GM20000 (cell line): ENCODE measurements at places on chromosomes 5 and 9.

GRCh38 chr9:5448016-5448415 is 2.3 kb upstream of the CD274 start:
- DNase-seq, result no peak

GRCh38 chr9:84059936-84060335 is 79.3 kb downstream of the RMI1 start:
- no peak for DNase-seq

DNA sequence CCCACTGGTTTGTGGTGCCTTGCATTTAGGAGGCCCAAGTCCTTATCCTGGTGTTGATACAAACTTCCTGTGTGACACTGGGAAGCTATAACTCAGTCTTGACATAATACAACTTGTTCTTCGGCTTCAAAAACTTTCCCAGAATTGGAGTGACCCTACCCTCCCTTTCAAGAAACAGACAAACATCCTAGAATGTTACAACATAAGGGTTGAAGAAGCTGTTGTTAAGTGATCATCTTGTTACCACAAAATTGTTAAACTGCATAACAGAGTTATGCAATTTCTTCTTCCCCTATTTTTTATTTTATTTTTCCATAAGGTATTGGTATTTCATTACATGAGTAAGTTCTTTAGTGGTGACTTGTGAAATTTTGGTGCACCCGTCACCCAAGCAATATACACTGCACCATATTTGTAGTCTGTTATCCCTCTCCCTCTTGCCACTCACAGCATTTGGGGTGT is 21.3 kb downstream of the TLR4 start:
- DNase-seq, result no peak

GRCh38 chr9:131812116-131812790 is 72.4 kb upstream of the RAPGEF1 start:
- DNase-seq, result no peak

DNA sequence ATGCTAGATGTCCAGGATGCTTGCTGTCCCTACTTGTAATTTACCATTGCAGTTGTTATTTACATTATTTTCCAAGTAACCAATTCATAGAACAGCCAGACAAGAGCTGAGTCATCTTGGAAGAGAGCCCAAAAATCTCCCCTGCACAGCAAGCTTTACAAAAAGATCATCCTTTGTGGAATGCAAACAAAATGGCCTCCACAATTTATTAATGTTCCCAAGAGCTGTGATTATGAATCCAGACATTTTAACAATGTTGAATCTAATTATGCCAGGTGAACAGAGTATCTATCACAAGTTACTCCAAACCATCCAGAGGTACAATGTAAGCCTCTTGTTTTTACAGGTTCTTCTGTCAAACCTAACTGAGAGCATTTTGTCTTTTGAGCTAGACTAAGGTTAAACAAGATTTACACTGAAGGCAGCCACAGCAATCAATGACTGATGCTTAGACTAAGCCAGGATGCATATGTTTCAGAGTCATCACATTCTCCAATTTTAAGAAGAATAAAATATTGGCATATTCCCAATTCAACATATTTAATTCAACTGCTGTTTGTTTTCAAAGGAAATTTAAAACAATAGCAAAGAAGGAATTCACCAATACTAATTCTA is 95.3 kb upstream of the SLC12A2 start:
- no peak for DNase-seq

- DNase-seq, result no peak
These were observed 61.2 kb upstream of the CNOT6 start for GRCh38 chr5:180433032-180433422.

DNA sequence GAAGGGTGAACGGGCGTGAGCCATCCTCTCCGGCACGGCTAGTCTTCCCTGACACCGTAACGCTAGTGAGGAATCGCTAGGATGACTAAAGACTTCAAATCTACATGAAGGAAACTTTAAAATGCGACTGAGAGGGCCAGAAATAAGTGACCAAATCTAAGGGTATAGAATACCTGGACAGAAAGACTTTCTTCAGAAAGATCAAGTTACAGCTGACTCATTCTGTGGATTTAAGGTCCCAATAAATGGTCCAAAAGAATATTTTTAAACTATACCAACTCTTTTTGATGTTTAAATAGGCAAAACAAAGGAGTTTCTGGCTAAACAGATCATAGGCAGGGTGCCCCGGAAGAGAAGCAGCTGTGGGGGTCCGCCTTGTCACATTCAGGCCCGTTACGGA is 38.9 kb upstream of the CEP72 start:
- DNase-seq, result no peak

DNA sequence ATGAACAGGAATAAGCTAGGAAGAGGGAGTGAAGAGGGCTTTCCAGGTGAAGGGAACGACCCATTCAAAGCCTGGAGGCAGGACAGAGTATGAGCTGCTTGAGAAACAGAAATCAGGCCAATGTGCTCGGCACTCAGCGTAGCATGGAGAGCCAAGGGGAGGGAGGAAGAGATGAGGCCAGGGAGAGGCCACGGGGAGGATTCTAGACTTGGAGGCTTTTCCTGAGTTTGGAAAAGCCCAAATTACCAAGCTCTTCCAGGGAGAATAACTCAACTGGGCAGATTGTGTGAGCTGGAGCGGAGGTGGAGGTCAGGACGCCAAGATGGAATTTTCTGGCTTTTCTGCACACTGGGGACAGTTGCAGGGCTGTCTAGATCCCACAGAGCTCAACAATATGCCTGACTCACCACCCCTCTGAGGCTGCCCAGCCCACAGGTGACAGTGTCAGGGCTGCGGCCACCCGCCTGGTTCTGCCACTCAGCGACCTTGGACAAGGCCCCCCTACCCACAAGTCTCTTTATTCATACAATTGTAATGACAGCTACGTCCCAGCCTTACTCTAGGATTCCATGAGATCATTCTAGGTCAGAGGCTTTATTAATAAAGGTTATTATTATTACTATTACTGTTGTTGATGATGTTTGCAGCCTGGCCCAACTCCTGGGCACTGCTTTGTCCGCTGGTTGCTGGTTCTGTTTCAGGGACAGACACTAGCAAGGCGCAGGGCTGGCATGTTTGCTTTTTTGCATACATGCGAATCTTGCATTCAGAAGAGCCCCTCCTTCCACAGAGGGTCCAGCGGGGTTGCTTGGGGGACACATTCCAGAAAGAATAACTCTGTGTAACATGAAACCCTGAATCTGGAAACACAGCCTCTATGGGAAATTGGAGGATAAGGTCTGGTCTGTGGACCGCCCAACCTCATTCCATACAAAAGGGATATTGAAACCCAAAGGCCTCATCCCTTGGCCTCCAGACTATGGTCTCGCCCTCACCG is 9.4 kb upstream of the LMX1B start:
- DNase-seq, result no peak

- DNase-seq, result no peak
These were observed 535 bp downstream of the RFX3 start for GRCh38 chr9:3525096-3525835.

GRCh38 chr5:124913329-124913653 is 166.9 kb upstream of the ZNF608 start:
- DNase-seq, result no peak

- DNase-seq, result no peak
These were observed 128.6 kb downstream of the SPATA31D1 start for GRCh38 chr9:82117026-82117811.

- peak; percentile 98 for DNase-seq
These were observed at the start of gene RGMB for GRCh38 chr5:98773464-98774191. Gene RGMB (plus strand): TSS chr5:98773663. CDS start chr5:98774071, 408 bp downstream.

DNA sequence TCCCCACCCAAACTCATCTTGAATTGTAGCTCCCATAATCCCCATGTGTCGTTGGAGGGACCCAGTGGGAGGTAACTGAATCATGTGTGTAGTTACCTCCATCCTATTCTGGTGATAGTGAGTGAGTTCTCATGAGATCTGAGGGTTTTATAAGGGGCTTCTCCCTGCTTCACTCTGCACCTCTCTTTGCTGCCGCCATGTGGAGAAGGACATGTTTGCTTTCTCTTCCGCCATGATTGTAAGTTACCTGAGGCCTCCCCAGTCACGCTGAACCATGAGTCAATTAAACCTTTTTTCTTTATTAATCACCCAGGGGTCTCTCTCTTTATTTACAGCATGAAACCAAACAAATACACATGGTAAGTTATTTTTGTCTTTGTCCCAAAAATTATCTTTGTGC is 726.1 kb downstream of the CDH18 start:
- DNase-seq, result no peak
